ENCODE measurements at places on chromosomes 1 and 21.

DNA sequence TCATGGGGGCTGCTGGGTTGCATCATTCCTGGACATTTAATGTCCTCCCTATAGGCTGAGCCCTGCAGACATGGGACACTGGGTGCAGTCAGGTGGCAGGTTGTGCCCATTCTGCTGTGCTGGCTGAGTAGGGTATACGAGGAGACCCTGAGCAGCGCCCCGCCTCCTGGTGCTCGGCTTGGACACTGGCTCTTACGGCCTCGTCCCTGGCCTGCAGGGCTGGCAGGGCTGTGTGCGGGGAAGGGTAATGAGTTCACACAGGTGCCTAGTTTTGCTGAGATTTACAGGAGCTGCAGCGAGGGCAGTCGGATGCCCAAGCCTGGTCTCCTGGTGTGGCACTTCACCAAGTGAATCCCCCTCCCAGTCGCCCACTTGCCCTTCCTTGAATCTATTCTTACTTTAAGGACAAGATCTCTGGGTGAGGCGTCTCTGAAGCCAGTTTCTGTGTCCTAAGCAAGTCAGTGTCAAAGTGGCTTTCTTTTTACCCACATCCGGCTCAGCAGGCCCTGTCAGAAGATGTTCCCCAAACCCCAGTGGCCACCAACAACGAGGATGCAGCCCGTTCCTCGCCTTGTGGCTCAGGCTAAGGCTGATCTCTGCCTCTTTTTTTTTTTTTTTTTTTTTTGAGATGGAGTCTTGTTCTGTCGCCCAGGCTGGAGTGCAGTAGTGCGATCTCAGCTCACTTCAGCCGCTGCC, 73.2 kb downstream of the MAN1C1 start:
- DNase-seq = no peak

DNA sequence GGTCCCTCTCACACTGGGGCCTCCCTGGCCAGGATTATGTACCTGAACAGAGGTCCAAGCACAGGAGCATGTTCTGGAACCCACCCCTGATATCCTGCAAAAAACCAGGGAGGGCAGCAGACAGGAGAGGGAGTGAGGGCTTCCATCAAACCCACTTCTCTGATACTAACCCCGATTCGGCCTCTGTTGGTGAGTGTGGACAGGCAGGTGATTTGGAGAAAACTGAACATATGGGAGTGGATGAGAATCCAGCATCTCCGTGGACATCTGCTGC, 215.3 kb downstream of the MATN1 start:
- no peak for DNase-seq

- no peak for DNase-seq
Observed at GRCh38 chr1:12424087-12424529, 193.9 kb downstream of the DHRS3 start.

DNA sequence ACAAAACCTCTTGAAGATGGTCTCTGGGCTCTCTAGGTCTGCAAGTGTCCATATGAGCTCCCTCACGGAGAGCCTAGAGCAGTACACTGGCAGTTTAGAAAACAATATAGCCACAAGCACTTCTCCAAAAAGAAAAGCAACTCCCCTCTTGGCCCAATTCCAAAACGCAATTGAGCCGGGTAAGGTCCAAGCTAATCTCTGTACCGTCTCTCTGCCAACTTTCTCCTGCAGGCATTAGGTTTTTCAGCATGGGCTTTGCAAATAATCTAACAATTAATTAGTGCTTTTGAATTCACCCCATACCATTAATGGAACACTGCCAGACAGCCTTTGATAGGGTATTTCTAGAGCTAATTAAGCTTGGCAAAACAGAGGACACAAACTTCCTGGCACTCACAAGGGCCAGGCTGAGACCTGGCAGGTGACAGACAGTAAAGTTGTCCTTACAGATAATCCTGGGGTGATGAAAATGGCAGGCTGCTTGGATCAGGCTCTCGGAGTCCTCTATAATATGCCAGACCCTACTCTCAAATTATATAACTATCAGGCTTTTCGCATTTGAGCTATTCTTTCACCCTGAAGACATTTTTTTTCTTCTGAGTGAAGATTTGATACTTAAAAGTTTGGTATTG, 39.8 kb downstream of the TGFBR3 start:
- no peak for DNase-seq

GRCh38 chr1:43270421-43271095, 775 bp downstream of the TMEM125 start:
- DNase-seq = no peak

DNA sequence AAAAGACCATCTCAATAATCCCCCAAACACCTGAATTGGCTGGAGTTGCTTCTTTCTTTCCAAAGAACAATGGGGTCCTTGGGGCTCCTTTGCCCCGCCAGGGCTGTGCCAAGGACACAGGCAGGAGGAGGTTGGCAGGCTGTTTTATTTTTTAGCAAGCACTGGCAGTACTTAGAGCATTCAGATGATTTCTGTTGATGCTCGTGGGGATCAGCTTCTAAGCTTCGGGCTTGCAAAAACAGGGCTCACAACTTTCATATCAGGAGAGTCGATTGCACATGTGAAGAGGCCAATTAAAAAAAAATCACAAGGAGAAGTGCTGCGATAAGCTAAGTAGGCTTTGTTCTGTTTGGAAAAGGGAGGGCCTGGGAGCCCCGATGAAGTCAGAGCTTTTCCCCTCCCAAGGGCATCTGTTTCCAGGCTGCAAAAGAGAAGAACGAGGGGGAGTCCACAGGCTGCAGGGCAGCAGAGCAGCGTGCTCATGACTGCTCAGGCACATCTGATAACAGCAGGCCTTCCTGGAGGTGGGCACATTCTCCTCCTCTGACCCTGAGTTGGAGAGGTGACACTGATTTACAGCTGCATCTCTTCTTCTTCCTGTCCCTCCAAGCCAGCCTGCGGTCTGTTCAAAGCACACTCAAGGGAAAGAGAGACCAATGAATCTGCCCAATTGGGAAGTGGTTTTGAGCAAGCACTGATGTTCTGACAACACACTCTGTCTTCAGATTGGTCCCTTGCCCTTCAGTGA, 27.3 kb upstream of the BCAR3 start:
- no peak for DNase-seq

GRCh38 chr1:14969006-14969405, 184.5 kb upstream of the TMEM51 start:
- peak; percentile 23 for DNase-seq

- no peak for DNase-seq
Observed at GRCh38 chr1:61425040-61425439, 299.9 kb downstream of the TM2D1 start.

- no peak for DNase-seq
Observed at GRCh38 chr1:54285815-54286345, 85.9 kb downstream of the MRPL37 start.

DNA sequence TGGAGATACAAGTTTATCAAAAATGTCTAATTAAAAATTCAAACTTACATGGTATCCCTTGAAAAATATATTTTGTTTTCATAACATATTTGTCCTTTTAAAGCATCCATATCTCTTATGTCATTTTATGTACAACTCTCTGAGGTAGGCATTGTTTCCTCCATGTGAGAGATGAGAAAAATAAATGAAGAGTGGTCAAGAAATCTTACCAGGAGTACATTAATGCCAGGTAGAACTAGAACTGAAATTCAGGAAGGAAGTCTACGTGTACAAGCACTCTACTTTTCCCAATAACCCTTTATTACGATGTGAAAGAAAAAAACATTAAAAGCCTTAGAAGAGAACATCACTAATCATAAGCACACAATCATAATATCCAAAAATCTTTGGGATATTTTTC, 5.6 kb downstream of the BRINP3 start:
- no peak for DNase-seq

GRCh38 chr1:205068457-205069040, 15.7 kb downstream of the TMEM81 start:
- DNase-seq = no peak

GRCh38 chr1:219071209-219071608, 102.5 kb upstream of the LYPLAL1 start:
- DNase-seq = no peak

GRCh38 chr21:17585875-17586450, 26.7 kb downstream of the BTG3 start:
- DNase-seq = no peak

- DNase-seq = no peak
Observed at GRCh38 chr21:40936178-40936577, 89.2 kb upstream of the DSCAM start.

DNA sequence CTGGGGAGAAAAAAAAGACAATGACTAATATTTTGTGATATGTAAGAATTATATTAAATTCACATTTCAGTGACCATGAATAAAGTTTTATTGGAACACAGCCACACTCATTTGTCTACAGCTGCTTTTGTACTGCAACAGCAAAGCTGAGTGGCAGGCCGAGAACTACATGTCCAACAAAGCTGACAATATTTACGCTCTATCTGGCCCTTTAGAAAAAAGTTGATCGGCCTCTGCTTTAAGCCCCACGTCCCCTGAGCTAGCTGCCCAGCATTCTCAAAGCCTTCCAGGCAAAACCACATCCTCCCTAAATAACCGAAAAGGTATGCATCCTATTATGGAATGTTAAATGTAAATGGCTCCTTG, 8.6 kb downstream of the SLC2A1 start:
- no peak for DNase-seq

DNA sequence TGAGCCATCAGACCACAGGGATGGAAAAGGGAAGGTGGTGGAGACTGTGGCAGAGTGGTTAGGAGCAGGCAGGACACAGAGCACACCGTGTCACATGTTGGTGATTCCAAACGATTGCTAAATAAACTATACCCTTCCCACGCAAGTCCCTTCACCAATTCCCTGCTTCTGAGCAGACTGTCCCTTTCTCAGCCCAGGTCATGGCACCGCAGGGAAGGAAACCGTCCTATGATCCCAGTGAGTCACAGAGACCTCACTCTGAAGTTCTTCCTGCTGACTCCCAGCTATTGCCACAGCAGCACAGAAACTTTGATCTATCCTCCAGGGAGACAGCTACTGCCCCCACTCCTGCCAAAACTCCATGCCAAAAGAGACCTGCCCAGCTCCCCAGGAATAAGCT, 19.2 kb downstream of the RIMS3 start:
- no peak for DNase-seq

- no peak for DNase-seq
Observed at GRCh38 chr1:119595168-119595567, 52.9 kb downstream of the ZNF697 start.

- no peak for DNase-seq
Observed at GRCh38 chr1:76939050-76939816, 72.0 kb downstream of the ST6GALNAC5 start.

GRCh38 chr1:172238965-172239364, 181.5 kb upstream of the C1orf105 start:
- DNase-seq = no peak

DNA sequence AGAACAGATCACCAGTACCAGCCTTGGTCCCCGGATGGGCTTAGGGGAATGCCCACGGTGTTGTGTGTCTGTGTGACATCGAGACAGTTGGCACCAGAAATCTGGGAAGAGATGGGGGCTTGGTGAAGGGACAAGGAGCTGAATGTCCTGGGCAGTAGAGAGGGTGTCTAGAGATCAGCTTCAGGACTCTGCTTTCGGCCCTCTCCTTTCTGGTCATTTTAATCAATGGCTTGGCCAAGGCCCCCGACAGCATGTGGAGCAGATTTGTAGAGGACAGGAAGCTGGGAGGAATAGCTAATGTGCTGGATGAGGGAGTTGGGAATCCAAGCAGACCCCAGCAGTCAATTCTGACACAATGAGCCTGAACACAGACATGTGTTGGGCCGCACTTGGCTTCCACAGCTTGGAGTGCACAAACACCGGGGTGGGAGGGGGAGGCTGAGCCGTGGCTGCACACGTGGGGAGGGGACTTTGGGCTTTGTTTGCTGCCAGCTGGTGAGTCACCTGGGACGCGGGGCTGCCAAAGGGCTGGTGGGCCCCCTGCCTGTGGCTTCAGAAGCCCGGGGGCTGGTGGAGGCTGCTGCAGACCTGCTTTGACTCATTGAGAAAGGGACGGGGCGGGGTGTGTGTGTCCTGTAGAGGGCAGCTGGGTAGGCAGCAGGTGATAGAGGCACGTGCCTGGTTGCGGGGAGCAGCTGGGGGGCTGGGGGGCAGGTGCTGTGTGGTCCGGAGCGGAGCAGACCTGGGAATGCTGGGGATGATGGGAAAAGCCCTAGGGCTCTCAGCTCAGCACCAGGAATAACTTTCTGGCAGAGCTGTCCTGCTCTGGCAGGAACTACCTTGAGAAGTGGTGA, 20.9 kb downstream of the SLC1A7 start:
- no peak for DNase-seq

- no peak for DNase-seq
Observed at GRCh38 chr1:99571092-99571734, 74.7 kb upstream of the PALMD start.

DNA sequence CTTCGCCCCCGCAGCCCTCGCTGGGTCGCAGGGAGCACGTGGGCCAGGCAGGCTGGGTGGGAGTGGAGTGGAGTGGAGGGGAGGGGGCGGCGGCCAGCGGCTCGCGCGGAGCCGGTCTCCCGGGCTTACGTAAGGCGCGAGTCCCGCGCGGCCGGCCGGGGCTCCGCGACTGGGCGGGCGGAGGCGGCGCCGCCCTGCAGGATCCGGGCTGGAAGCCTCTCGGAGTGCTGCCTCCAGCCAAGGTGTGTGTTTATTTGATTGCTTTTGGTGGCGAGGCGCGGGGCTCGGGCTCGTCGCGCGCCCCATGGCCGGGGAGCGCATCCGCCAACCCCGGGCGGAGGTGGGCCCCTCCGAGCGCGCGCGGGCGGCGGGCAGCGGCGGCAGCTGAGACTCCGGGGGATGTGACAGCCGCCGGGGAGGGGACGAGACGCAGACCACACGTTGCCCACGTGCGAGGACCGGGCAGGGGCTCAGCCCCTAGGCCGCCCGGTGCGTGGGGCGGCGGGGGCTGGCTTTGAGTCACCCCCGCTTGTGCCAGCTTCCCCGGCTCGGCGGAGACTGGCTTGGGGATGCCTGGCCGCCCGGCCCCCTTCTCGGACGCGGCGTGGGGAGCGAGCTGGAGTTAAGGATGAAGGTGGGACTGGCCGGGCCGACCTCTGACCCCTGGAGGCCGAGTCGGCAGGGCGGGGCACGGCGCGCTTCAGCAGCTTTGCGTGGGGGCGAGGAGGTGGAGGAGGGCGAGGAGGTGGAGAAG, 402 bp upstream of the AK4 start:
- DNase-seq = no peak
